ENCODE measurements at places on chromosomes 4 and X.
A peak's percentile ranks its signal among the peaks of the same experiment; 100 is the strongest.

DNA sequence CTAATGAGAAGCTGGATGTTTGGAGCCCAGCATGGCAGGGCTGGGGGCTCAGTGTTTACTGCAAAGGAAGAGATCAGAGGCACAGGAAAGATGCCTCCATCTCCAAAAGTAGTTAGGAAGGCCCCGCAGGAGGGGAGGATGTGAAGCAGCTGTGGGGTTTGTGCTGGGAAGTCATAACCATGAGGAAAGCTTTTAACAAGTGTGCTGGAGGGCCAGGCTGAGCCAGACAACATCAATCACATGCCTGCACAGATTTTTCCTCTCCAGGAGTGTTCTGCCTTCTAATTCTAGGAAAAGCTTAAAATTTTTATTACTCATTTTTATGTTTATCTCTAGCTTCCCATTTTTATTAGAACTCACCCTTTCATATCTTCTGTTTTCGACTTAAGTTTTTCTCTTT, 65.4 kb downstream of the GPR82 start:
- no peak for DNase-seq

GRCh38 chrX:71632923-71633657, 14.8 kb upstream of the CXCR3 start:
- no peak for DNase-seq

DNA sequence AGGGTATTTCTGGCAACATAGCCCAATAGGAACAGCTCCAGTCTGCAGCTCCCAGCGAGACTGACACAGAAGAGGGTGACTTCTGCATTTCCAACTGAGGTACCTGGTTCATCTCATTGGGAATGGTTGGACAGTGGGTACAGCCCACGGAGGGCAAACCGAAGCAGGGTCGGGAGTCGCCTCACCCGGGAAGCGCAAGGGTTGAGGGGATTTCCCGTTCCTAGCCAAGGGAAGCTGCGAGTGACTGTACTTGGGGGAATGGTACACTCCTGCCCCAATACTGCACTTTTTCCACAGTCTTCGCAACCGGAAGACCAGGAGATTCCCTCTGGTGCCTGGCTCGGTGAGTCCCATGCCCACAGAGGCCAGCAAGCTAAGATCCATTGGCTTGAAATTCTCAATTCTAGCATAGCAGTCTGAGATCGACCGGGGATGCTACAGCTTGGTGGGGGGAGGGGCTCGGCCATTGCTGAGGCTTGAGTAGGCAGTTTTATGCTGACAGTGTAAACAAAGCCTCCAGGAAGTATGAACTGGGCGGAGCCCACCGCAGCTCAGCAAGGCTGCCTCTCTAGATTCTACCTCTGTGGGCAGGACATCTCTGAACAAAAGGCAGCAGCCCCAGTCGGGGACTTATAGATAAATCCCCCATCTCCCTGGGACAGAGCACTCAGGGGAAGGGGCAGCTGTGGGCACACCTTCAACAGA, 14.0 kb upstream of the ADAD1 start:
- peak; percentile 70 for DNase-seq

GRCh38 chrX:74431797-74432196, 10.5 kb downstream of the SLC16A2 start:
- no peak for DNase-seq

- no peak for DNase-seq
These were observed 17.8 kb upstream of the HUWE1 start for GRCh38 chrX:53704294-53704693.

- no peak for DNase-seq
These were observed 41.0 kb upstream of the PDLIM5 start for GRCh38 chr4:94410678-94411206.

GRCh38 chr4:140239311-140239710, 85.3 kb upstream of the MAML3 start:
- DNase-seq, result no peak

- no peak for DNase-seq
These were observed 399.2 kb downstream of the NLGN4X start for GRCh38 chrX:5829469-5829868.

DNA sequence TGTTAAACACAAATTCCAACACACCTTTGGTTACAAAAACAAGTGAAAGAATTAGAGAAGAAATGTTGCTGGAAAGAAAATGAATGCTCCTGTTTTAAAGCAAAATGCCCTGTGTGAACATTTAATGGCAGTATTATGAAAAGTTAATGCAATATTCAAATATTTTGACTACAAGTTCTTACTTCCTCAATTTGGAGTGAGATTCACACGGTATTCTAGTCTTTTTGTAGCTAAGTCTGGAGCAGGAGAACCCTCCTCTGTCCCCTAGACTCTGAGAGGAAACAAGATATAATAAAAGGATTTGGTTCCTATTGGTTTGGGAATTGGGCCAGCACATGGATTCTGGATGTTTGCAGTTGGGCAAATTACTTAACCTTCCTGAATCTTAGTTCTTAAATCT, 12.7 kb downstream of the MAD2L1 start:
- DNase-seq, result no peak

GRCh38 chrX:124863303-124863702, 456.4 kb upstream of the TEX13C start:
- no peak for DNase-seq

GRCh38 chr4:118398226-118399090, 45.7 kb upstream of the PRSS12 start:
- no peak for DNase-seq

GRCh38 chrX:7637066-7637465, 205.9 kb upstream of the VCX start:
- DNase-seq, result no peak

GRCh38 chr4:7089213-7089986, 21.5 kb upstream of the GRPEL1 start:
- no peak for DNase-seq

GRCh38 chr4:107693132-107693531, 26.9 kb downstream of the PAPSS1 start:
- no peak for DNase-seq

DNA sequence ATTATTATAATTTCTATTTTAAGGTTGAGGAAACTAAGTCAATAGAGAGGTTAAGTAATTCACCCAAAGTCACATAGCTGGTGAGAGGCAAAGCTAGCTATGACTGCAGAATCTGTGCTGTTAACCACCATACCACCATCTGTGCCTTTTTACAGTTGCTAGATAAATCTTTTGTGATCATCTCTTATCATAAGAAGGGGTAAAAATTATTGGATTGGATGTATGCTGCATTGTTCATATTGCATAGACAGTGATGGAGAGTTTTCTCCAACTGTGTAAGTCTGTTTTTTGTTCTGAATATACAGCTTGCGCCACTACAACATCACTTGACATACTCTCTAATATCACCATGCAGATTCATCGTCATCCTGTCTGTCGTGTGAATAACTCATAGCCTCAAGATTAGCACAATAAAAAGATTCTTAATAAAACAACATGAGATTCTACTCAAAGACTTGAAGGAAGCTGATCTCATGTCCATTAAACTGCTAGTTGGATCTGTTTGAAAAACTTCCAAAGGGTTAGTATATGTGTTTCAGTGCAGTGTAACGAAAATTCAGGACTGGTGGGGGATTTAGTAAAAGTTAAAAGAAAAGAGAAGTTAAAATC, 495.9 kb downstream of the SPRY1 start:
- DNase-seq, result no peak

GRCh38 chrX:133905305-133905704, 80.1 kb downstream of the GPC3 start:
- no peak for DNase-seq

DNA sequence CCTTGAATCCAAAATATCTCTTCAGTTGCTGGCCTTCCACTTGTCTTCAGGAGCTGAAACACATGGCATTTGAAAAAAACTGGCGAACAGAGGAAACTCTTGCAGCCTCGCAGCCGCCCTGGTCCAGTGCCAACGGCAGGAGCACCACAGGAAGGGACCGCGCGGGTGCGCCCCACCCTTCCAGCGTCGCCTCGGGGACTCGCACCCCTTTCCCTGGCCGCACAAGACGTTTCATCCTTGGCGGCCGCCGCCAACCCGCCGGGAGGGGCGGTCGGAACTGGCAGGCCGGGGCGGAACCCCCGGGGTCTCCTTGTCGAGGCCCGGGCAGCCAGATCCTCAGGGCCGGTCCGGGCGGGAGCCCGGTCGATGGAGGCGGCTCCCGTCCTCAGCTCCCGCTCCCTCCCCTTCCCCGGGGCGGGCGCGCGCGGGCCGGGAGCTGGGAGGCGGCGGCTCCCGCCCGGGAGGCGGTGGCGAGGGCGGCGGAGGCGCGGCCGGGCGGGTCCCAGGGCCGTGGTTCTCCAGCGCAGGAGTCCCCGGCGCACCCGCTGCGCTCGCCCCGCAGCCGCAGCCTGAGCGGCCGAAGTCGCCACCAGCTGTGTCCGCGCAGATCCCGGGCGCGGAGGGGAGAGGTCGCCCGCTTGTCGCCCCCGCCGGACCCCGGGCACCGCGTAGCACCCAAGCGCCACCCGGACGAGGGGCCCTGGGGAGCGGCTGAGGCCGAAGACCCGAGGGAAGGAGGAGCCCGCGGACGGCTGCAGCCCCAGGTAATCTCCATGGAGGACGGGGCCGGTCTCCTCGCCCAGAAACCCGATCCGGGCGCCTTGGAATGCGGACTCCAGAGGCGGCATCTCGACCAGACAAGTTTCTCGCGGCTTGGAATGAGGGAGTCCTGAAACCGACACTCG, 886 bp upstream of the NDST3 start:
- no peak for DNase-seq

- no peak for DNase-seq
These were observed 10.3 kb downstream of the ATP5ME start for GRCh38 chr4:663438-664428.

- DNase-seq, result no peak
These were observed 368.8 kb downstream of the MAGEE1 start for GRCh38 chrX:76796311-76796710.

All from SHP77 treated with DMSO at 0.1 percent for 48 hours (cell line).